Progenitor cell of endocrine pancreas (in vitro differentiated cells): ENCODE measurements at places on chromosomes 4 and X. TPM values are rescaled to one million over a fixed set of nuclear protein-coding genes. Genes with fewer than 3 reads are reported as not detected.

TMEM271 gene
- not detected in 2 replicates for total RNA-seq

EDNRA gene
- 12.2 and 13.3 TPM in 2 replicates for total RNA-seq

PDZD4 gene
- total RNA-seq, result 4.5 and 4.8 TPM in 2 replicates

DNA sequence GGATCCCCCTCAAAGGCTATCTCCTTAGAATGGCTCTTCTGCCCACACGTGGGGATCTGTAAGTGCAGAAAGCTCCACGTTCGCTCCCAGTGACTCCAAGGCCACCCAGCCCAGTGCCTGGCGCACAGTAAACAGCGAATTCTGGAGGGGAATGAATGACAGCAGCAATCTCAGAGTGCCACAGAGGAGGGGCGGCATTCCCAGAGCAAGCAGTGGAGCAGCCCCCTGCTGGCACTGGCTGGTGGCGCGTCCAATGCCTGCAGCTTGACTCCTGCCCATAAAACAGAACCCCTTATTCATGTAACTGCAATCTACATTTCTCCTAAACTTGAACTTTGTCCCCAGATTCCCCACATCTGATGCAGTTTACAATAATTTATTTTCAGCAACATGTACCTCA lies 6.9 kb upstream of the HELT start:
- H3K36me3 ChIP-seq, result no peaks in the 10 kb centered on the region
- peaks cover 95% of the 10 kb centered on the region for H3K27me3 ChIP-seq

GRCh38 chr4:9979101-9979701 lies 42.1 kb downstream of the SLC2A9 start:
- no peak overlapping the region for H3K4me3 ChIP-seq
- no peak for DNase-seq

DNA sequence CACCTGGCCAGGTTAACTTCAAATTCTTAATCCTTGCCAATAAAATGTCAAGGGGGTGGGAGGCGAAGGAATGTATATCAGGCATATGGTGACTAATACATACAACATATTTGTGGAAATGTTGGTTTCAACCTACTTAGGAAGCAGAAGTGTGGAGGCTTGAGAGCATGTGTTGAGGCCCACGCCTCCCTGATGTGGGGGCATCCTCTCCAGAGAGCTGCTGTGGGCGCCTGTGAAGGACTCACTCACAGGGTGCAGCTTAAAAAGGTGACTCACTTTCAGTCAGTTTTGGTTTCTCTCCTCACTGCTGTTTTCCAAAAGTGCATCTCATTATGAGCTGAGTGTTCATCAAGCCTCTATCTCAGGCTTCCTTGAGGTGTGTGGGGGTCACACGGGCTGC lies 27.5 kb downstream of the LNX1 start:
- no peaks in the 10 kb centered on the region for H3K27me3 ChIP-seq
- no peak for DNase-seq
- H3K36me3 ChIP-seq, result peaks cover 10% of the 10 kb centered on the region
- H3K27ac ChIP-seq, result no peak overlapping the region
- peaks cover 7% of the 10 kb centered on the region for H3K4me1 ChIP-seq

- H3K4me1 ChIP-seq, result peaks cover 4% of the 10 kb centered on the region
- no peak overlapping the region for H3K4me3 ChIP-seq
- no peak overlapping the region for H3K27ac ChIP-seq
- DNase-seq, result no peak
Measured at GRCh38 chr4:84028340-84028739, 470.8 kb downstream of the NKX6-1 start.
